ENCODE measurements at places on chromosomes 3 and 15. TPM values are rescaled to one million over a fixed set of nuclear protein-coding genes. Genes with fewer than 3 reads are reported as not detected.

SENP7 gene
- total RNA-seq: 3.5 TPM

MELTF gene
- total RNA-seq: 1.9 TPM

GUCA1C gene
- total RNA-seq: not detected

ZSCAN29 gene
- 5.8 TPM for total RNA-seq

SCAANT1 gene
- not detected for total RNA-seq

ALDH1A2 gene
- total RNA-seq: 2.3 TPM

MAGI1 gene
- total RNA-seq: 10.2 TPM

IL5RA gene
- not detected for total RNA-seq

IMP3 gene
- 116 TPM for total RNA-seq

RGMA gene
- total RNA-seq: not detected

CLRN1 gene
- total RNA-seq: not detected

KPNA1 gene
- total RNA-seq: 30.6 TPM

MPI gene
- total RNA-seq: 35.4 TPM

AADAC gene
- 0.87 TPM for total RNA-seq

TF gene
- total RNA-seq: not detected

GPR15 gene
- not detected for total RNA-seq

MUC20 gene
- not detected for total RNA-seq

FAM81A gene
- total RNA-seq: 0.20 TPM

CYP19A1 gene
- total RNA-seq: not detected

HCLS1 gene
- total RNA-seq: 82.7 TPM

LRTM1 gene
- total RNA-seq: not detected
